Omental fat pad (tissue), 4 donors: ENCODE measurements at places on chromosomes 16 and 17.

GRCh38 chr17:34843682-34844081 is 117.6 kb downstream of the CCT6B start:
- DNase-seq = no peak

DNA sequence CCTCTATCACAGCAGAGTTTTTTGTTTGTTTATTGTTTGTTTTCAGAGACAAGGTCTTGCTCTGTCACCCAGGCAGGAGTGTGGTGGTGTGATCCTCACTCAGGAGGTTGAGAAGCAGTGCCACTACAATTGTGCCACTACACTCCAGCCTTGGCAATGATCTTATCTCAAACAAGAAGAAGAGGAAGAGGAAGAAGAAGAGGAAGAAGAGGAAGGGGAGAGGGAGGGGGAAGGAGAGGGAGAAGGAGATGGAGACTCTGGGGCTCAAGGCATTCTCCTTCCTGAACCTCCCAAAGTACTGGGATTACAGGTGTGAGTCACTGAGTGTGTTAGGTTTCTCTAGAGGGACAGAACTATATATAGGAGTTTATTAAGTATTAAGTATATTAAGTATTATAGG is 17.1 kb upstream of the C17orf58 start:
- DNase-seq = no peak

GRCh38 chr16:54724346-54724925 is 206.2 kb upstream of the IRX5 start:
- DNase-seq = no peak

DNA sequence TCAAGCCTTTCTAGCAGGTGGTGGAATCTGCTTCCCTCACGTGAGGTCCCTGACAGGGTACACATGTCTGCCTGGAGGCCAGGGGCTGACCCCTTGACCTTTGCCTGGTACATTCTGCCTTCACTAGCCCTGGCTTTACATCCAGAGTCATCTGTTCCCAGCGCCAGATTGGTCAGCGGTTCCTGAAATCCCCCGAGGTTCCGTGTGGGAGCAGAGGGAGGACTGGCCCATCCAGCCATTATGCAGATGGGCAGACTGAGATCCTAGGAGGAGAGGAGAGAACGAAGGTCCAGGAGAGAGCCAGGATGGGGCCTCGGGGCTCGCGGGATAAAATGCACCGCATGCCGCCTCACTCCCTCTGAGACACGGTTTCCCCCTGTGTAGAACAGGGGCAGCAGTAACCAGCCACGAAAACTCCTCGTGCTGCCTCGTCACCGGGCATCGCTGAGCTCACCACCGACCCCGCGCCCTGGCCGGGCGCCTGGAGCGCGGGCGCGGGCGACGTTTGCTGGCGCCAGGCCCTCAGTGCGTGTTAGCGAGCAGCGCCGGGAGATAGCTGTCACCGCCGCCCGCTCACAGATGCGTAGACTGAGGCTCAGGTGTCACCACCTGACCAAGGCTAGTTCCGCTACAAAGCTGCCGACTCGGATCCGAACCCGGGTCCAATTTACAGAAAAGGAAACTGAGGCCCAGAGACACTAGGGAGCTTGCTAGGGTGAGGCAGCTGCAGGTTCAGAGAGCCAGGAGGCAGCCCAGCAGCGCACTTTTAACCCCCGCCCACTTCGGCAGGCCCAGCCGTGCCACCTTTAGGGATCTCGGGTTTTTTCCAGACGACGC is 811 bp upstream of the MAP2K3 start:
- DNase-seq = no peak

GRCh38 chr17:68909066-68909465 is 46.1 kb downstream of the ABCA8 start:
- DNase-seq = no peak

DNA sequence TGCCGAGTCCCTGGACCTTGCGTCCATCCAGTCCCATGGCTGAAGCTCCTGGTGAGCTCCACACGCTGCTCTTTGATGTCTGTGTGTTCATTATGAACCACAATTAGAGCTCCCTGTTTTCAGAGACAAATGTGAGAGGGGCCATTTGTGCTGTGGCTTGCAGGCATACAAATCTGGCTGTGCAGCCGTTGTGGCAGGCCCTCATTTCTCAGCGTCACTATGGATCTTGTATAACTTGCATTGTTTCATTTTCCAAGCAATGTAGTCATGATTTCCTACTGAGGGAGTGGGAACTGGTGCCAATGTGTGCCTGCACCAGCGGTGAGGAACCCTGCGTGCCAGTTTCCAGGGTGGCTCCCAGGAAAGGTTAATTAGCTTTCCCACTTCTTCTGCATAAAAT is 542.6 kb downstream of the TMEM114 start:
- DNase-seq = no peak

GRCh38 chr16:57422026-57422944 is 17.7 kb downstream of the CCL17 start:
- no peak for DNase-seq

DNA sequence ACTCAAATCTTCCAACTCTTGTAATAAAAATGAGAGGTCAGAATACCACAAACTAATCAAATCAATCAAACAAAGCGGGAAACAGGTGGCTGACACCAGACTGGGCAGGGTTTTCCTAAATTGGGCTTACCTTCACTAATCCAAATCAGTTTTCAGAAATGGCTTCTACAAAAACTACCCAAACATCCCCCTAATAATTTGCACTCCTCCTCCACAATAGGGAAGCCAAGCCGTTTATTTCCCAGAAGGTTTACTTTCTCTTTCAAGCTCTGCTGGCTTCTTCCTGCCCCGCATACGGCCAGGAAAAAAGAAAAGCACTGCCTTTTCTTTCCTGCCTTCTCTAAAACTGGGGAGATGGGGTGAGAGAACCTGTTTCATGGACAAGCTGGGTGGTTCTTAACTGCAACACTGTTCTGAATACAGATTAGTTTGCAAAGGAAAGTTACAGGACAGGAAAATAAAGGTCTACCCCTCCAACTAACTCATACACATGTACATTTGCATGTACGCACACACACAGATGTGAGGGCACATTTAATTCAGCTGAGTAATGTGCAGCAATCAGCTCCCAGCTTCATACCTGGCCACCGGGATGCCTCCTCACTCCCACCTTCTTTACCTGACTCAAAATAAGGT is 9.2 kb downstream of the STAT3 start:
- DNase-seq = no peak
